NCI-H1436 treated with DMSO at 0.1 percent for 48 hours (cell line): ENCODE measurements at places on chromosomes 4 and X.

- DNase-seq = no peak
Observed at GRCh38 chr4:52659001-52659721, at the start of gene USP46. Gene USP46 (minus strand): TSS chr4:52659301. CDS start chr4:52659150, 151 bp downstream.

DNA sequence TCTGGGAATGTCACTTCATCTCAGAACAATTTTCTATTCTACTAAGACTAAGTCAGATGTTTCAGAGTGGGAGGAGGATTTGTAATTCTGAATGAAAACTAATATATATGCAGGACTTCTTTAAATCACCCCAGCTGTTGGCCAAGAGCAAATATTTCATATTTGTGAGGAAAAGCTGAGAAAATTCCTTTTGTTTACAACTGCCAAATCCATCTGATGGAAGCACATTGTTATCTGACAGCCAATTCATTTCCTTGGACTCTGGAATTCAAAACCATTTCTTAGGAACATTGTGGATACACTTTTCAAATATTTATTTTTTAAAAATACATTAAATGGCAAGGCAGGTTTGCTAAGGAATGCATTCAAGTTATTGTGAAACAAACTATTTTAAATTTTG lies 8.0 kb downstream of the SLIT2 start:
- no peak for DNase-seq

- no peak for DNase-seq
Observed at GRCh38 chr4:2741626-2742025, 14.5 kb downstream of the TNIP2 start.

DNA sequence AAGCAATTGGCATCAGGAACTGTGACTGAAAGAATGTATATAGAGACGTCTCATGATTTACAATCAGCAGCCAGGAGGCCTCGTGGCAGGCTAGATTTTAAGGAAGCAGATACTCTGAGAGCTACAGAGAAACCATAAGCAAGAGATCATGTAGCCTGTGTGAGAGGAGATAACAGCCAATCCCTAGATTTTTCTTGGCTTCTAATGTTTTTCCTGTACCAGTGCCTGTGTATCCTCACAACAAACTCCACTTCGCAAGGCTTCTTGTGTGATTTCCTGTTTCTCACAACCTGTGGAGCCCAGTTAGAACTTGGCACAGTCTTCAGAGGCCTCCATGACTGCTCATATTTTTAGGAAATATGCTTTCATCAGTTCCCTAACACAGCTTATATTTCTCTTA lies 147.9 kb downstream of the PTCHD1 start:
- no peak for DNase-seq

DNA sequence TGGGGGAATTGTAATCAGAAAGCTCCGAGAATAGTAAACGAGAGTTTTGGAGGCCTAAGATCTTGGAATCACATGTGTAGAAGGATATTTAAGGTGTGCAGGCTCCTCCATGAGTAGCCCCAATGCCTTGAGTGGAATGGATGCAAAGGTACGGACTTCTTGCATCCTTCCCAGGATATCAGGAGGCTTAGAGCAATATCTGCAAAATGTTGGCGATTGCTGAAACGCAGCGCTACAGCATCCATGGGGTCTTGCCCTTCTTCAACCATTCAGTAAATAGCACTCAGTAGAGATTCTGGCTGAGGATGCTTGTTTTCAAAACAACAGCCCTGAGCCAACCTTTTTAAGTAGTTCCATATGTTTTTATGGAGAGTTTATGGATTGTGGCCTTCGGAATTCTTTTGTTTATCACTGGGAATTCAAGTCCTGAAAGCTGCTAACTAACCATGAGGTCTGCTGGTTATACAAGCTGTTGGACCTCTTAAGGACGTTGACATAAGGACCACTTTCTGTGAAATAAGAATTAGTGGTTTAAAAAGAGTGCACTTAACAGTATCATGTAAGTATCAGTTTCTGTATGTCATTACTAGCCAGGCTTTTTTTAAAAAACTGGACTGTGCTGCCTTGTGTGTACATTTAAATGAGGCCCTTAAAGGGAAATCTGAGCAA lies 228.8 kb upstream of the PGRMC2 start:
- DNase-seq = no peak

GRCh38 chr4:148447681-148448080 lies 5.5 kb upstream of the NR3C2 start:
- DNase-seq = no peak

- DNase-seq = no peak
Observed at GRCh38 chr4:125703443-125703842, 388.7 kb downstream of the FAT4 start.

- no peak for DNase-seq
Observed at GRCh38 chr4:153261461-153261860, 57.2 kb downstream of the TRIM2 start.
